Mammary epithelial cell (primary cell): ENCODE measurements at places on chromosomes 4 and X. TPM values are rescaled to one million over a fixed set of nuclear protein-coding genes. Genes with fewer than 3 reads are reported as not detected.
A peak's percentile ranks its signal among the peaks of the same experiment; 100 is the strongest.

The ANK2 gene
- 6.9 and 9.9 TPM in 2 replicates for total RNA-seq

The SPANXN4 gene
- not detected for total RNA-seq

The HSFX3 gene
- total RNA-seq, result not detected

DNA sequence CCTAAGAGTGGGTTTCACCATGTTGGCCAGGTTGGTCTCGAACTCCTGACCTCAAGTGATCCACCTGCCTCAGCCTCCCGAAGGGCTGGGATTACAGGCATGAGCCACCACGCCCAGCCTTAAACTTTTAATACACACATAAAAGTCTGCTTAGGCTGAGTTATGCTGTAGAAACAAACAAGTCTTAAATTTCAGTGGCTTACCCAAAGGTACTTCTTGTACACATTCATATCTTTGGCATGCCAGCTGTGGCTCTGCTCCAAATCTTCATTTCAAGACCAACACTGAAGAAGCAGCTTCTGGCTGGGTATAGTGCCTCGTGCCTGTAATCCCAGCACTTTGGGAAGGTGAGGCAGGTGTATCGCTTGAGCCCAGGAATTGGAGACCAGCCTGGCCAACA, 80.3 kb downstream of the PPEF2 start:
- DNase-seq, result peak; percentile 12

DNA sequence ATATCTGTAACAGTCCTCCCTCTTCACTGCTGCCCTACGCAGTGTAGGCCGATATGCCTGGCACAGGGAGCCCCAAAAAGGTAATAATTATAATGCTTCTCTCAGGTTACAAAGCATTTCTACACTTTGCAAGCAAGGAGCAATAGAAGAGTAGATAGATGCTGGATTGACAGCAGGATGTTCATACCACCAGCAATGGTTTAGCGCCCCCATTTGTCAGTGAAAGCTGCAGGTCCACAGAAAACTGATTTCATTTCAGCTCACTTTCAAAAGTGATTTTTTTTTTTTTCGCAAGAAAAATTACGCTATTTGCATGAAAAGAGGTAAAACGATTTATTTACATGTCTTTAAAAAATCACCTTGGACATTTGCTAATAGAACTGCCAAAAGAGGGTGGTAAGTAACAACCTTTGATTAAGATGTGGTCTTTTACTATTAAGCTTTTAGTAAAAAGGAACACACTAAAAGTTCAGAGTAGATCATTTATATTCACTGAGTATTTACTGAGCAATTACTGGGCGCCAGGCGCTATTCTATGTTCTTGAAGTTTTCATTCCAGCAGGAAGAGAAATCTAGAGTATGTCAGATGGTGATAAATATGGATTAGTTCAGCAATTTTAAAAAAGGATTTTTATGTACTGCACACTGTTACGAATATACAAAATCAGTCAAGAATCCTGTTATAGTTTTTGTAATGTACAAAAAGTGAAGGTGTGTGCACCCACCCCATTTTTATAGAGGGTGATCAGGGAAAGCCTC, 34.4 kb downstream of the HPF1 start:
- no peak for DNase-seq

DNA sequence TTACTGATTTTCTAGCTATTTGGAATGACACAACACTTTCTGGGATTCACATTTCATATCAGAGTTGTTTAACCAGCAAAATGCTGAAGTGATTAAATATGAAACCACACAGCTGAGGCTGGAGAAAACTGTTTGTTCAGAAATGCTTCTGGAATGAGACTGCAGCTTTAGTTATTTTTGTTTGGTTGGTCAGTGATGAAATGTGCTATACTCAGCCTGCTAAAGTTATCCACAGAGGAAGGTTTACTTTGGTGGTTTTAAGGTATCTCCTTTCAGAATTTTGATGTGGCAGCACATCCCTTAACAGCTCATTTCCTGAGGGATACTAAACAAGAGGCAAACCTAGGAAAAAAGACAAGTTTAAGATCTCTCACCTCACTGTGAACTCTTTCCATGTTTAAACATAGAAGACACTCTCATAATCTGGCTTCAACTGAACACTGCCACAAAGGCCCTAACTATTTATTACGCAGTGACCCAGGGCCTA, 106.6 kb upstream of the PDE5A start:
- DNase-seq, result peak; percentile 78

DNA sequence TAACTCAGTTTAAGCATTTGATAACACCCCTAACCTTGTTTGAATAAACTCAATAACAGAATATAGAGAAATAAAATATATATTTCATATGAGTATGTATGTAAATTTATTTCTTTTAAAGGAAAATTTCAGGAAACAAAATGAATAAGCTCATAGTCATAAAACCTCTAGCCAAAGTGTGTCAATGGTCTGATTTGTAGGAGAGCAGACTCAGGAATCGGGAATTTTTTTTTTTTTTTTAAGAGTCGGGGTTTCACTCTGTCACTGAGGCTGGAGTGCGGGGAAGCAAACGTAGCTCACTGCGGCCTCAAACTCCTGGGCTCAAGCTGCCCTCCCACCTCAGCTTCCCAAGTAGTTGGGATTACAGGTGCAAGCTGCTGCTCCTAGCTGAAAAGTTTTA, 2.4 kb downstream of the PKD2 start:
- peak; percentile 49 for DNase-seq

DNA sequence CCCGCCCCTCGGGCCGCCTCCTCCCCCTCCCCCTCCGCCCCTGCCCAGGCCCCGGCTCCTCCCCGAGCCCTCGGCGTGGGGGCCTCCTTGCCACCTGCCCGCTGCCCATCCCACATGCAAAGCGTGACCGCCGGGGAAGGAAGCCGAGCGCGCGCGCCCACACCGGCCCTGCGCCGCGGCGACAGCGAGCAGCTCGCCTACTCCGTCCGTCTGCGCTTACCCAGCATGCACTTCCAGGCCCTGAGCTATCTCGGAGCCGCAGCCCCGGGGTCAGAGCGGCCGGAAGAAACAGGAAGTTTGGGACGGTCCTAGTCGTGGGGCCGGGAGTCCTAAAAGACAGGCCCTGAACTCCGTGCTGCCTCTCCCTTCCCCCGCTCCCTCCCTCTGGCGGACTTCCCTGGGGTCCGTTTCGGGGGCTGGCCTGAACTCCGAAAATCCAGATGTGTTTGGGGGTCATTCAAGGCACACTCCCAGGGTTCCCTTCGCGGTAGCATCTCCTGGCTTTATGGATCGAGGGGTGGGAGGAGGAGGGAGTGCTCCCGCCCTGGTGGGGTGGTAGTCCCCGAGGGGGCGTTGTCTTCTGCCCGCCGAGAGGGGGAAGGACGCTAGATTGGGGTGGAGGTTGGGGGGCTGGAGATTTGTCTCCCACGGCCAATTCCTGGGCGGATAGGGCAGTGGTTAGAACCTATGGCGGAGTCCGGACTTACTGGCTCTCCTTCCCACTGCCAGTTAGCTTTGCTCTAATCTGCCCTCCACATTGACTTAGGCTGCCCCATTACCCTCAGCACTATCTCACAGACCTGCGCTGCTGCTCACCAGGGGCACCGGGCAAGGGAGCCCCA, 25.0 kb upstream of the BCORL1 start:
- no peak for DNase-seq

DNA sequence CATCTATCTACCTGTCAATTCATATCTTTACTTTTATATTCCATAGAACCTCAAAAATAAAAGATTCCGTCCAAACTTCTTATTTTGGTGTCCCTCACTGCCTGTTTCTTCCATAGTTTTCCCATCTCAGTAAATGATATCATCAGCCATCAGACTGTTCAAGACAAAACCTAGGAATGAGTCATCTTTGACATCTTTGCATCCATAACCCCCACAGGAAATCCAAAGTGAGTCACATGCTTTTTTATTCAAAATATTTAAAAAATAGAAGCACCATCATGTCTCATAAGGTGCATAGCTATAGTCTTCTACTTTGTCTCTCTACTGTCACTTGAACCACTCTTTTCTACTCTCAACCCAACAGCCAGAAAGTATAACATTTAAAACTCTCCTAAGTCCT, 29.9 kb upstream of the CXXC4 start:
- DNase-seq, result peak; percentile 25

DNA sequence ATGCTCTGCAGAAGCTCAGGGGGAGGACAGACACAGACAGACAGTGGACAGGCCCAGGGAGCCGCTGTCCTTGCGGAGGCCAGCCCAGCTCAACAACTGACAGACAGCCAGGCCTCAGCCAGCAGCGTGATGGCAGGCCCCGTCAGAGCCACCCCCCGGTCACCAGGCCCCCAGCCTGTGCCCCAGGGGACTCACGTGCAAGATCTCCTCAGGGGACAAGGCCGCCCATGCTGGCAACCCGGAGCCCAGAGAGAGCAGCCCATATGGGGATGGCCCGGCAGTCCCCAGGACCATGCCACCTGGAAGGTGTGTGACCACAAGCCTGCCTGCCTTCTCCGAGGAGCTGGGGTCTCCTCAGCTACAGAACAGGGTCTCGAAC, 28.0 kb upstream of the MXD4 start:
- DNase-seq, result no peak

DNA sequence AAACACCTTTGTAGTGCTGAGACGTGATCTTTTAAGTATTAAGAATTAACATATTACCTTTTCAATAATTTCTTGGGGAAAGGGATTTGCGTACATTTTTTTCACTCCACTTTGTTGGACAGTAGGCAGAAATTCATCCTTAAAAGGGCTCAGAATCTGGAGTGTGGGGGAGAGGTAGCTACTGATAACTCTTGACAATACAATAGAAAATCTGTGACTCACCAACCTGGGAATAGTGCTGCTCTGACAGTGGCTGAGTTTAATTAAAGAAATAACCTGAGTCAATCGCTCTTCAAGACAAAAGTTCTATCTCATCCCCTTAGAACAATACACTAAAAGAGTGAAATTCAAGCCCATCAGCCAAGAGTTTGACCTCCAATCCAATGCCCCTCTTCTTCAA, 60.2 kb downstream of the SLC9A7 start:
- peak; percentile 25 for DNase-seq

DNA sequence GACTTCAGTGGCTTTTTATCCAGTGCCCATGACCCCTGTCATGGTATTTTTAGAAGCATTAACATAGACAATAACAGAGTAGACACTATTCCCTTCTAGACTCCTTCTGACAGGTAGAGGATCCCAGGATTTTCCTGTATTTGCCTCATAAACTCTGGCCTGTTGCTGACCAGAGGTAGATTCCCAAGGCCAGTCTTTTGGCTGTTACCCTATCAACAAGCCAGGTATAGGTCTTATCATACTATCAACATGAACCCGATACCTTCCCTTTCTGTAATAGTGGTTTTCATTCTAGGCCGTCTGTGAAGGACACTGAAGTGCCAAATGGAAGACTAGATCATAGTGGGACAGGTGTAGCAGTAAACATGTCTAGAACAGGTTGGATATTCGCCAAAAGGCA, 76.2 kb upstream of the CHRDL1 start:
- no peak for DNase-seq
